NCI-H69 (cell line): ENCODE measurements at places on chromosomes 1 and 21.
A peak's percentile ranks its signal among the peaks of the same experiment; 100 is the strongest.

- peak; percentile 48 for DNase-seq
Observed at GRCh38 chr1:225533238-225533637, 105.4 kb upstream of the LBR start.

GRCh38 chr1:220335668-220336067 is 63.4 kb upstream of the RAB3GAP2 start:
- peak; percentile 30 for DNase-seq

GRCh38 chr1:40620586-40621210 is 44.8 kb downstream of the RIMS3 start:
- DNase-seq: no peak

DNA sequence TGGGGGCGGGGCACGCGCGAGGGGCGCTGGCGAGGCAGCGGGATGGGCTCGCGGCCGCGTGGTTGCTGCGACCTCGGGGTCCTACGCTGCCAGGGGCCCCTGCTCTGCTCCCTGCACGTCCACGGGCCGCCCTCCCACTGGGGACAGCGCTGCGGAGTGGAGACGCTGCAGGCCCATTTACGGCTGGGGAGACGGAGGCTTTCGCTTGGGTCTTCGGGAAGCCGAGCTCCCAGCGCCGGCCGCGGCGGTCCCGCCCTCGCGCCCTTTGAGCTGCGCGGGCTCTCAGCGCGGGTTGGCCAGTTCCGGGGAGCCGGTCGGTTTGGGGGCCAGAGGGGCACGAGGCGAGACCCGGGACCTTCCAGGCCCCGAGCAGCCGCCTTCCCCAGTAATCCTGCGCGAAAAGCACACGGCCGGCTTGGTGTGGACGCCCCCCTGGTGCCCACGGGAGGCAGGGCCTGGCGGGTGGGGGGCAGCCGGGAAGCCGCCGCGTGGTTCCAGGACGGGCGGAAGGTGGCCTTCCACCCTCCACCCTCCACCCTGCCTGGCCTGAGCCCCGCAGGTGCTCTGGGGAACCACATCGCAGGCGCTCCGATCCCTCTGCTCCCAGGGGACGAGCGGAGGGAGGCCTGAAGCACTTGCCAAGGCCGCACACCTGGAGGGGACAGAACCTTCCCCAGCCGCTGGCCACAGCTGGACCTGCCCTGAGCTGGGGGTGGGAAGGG is 570 bp upstream of the PEX10 start:
- DNase-seq: peak; percentile 76

GRCh38 chr1:205676597-205676996 is 3.7 kb downstream of the SLC45A3 start:
- DNase-seq: no peak

- DNase-seq: no peak
Observed at GRCh38 chr1:77857552-77857951, 30.9 kb upstream of the NEXN start.

GRCh38 chr21:42049578-42050430 is 21.3 kb upstream of the UMODL1 start:
- DNase-seq: no peak

DNA sequence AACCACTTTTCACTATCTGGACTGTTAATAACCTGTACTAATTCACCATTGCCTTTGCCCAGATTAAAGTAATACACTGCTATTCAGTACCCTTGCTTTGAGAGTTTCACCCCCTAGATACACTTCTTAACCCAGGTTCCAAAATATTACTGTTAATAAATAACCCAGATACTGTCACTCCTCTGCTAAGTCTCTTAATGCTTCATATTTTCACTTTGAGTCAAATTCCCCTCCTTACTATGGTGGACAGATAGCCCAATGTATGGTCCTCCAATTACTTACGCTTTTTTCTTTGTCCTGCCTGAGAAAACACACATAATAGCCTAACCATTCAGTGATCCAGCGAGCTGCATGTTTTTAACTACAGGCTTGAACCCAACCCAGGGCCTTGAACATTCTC is 152.5 kb downstream of the NEGR1 start:
- DNase-seq: no peak

DNA sequence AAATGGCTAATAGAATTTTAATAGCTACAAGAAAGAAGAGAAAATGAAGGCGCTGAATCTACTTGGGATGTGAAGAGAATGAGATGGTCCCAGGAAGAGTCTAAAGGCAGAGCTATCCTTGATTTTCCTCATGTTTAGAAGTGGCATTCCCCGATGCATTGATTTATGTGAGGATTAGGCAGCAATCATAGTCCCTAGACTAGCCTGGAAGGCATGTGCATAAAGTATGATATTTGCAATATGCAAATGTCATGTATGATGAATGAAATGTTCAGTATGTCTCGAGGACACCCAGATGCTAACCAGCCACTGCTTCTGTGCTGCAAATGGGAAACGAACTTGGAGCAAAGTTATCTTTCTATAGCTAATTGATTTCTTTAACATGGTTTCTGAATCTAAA is 641.5 kb upstream of the PLXNA2 start:
- DNase-seq: no peak

GRCh38 chr1:178311164-178311563 is 185.6 kb downstream of the CLEC20A start:
- DNase-seq: no peak

DNA sequence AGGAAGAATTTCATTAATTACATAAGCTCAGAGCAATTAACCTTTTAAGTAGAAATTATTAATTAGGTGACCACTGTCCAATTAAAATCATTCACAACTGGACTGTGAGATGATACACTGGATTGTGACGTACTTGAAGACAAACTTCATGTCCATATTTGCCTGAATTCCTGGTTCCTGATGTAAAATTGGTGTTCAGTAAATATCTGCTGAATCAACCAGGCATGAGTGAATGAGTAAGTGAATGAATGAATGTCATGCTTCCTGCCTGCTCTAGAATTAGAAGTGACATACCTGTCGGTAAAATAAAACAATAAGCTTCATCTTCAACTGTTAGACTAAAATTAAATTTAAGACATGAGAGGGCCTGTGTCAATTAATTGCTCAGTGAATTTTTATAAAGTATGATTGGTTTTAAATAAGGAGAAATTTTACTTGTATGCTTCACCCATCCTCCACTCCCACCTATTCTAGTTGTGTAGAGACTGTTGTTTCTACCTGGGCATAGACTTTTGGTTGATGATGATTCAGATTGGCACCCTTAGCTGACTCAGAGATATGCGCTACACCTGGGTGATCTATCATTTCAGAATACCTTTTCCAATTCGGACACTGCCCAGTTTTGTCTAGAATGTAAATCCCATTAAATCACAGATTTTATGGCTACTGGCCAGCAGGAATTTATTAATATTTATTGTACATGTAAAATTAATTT is 56.9 kb upstream of the PTGS2 start:
- DNase-seq: no peak

DNA sequence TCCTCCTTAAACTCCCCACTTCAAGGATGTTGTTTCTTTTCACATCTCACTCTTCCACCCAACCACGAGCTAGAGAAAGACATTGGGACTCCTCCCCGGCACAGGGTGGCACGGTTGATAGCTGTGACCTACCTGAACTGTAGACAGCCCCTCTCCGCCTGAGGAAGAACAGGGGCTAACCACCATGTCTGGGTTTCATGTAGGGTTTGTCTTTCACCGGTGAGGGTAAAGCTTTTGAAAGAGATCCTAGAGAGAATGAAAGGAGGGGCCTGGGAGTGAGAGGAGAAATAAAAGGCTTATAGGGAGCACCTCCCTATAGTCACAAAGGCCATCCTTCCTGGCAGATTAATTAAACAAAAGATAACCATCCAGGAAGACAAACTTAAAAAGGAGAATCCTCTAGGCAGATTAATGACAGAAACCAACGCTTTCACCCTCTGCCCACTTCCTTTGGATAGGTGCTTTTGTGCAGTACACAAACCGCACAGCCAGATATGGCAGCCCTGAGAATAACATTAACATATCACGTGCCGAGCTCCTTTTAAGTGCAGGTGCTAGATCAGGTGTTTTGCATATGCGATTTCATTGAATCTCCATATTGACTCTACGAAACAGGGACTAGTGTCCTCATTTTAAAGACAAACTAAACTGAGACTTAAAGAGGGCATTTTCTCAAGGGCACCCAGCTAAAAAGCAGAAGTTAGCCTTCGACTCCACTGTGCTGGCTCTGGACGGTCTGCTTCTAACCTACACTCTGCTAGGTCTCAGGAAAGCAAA is 178.1 kb upstream of the RUNX1 start:
- DNase-seq: no peak

- no peak for DNase-seq
Observed at GRCh38 chr1:46483589-46483988, 6.0 kb upstream of the DMBX1 start.

DNA sequence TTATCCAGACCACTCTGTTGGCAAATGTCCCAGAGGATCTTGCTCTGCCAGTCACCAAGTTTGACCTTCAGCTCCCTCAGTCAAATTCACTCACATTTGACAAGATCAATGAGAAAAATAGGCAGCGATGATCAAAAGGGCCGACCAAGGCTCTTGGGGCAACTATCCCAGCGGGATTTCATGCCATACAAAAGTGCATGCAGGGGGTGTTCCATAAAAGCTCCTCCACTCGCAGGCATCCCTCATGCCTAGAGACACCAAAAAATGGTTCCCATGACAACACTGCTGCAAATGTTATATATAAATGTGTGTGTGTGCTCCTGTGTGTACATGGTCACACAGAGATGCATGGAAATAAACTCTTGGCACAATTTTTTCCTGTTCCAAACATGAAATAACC is 16.2 kb upstream of the EIF4G3 start:
- peak; percentile 2 for DNase-seq

- no peak for DNase-seq
Observed at GRCh38 chr1:12798911-12799310, 7.7 kb downstream of the PRAMEF1 start.

DNA sequence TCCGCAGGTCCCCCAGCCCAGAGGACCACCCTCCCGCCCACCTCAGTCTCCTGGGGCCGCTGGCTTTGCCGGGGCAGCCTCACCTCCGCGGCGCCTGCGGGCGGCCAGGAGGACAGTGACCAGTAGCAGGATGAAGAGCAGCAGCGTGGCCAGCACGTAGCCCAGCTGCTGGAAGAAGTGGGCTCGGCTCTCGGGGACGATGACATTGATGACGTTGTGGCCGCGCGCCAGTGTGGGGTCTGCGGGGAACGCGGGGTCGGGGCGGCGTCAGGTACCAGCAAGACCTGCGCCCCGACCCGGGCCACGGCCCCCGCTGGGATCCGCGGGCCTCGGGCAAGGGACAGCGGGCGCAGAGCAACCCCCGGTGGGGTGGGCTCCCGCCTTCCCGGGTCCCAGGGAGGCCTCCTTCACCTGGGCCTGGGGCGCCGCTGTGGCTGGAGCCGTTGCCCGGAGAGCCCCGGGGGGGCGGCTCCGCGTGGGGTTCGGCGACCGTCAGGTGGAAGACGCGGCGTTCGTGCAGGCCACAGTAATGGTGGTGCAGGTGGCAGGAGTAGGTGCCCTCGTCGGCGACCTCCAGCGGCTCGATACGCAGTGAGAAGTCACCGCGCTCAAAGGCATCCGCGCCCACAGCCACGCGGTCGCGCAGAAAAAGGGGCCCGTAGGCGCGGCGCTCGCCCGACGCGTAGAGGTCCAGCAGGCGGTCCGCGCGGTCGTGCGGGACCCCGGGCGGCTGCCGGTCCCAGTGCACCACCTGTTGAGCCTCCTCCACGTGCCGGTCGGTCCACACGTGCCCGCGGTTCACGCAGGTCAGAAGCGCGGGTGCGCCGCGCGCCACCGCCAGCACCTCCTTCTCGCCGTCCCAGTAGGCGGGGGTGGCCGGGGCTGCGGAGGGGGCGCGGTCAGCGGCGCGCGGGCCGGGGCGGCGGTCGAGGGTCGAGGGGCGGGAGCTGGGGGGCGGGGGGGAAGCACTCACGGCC is 3.8 kb downstream of the MXRA8 start:
- DNase-seq: peak; percentile 20

DNA sequence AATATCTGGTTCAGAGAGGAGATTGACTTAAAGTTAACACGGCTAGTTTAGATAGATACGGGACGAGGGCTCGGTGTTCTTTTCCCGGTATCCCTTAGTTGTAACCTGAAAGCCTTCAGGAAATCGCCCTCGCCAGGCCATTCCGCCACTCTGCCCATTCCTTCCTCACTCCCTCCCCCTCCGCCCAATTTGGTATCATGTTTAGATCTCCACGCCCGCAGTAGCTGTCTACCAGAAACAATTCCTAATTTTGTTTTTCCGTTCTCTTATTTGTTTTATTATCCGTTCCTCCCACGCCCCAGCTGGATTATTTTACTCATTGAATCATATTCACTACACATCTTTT is 685 bp upstream of the VAMP4 start:
- peak; percentile 73 for DNase-seq
